ENCODE measurements at places on chromosomes 2 and 18. TPM values are rescaled to one million over a fixed set of nuclear protein-coding genes. Genes with fewer than 3 reads are reported as not detected.

DNA sequence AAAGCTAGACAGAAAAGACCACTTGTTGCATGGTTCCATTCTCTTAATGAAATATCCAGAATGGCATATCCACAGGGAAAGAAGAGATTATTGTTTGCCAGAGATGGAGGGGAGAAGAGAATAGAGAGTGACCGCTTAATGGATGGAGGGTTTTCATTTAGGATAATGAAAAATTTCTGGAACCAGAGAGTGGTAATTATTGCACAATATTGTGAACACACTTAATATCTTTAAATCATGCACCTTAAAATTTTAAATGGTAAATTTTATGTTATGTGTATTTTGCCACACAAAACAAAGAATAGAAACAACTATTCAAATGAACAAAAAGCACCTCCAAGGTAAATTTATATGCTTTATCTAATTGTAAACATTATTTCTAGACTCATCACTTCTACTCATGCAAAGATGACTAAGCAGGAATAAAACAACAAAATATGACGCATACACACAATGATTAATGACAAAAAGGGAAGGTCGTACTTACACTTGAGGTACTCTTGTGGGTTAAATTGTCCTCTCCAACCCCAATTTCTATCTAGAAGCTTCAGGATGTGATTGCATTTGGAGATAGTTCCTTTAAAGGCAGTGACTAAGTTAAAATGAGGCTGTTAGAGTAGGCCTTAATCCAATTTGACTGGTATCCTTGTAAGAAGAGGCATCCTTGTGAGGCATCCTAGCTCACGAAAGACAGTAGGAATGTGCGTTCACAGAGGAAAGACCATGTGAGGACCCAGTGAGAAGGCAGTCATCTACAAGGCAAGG, 18.7 kb upstream of the DHRS9 start:
- DNase-seq = no peak
- H3K4me3 ChIP-seq = no peak overlapping the region
- H3K27me3 ChIP-seq = no peaks in the 10 kb centered on the region
- H3K36me3 ChIP-seq = peaks cover 10% of the 10 kb centered on the region

- no peak overlapping the region for H3K4me3 ChIP-seq
- no peak for DNase-seq
- H3K4me1 ChIP-seq = no peaks in the 10 kb centered on the region
- no peaks in the 10 kb centered on the region for H3K27me3 ChIP-seq
- H3K36me3 ChIP-seq = no peaks in the 10 kb centered on the region
- H3K27ac ChIP-seq = no peak overlapping the region
Measured at GRCh38 chr18:59932401-59932800, 32.6 kb downstream of the PMAIP1 start.

DNA sequence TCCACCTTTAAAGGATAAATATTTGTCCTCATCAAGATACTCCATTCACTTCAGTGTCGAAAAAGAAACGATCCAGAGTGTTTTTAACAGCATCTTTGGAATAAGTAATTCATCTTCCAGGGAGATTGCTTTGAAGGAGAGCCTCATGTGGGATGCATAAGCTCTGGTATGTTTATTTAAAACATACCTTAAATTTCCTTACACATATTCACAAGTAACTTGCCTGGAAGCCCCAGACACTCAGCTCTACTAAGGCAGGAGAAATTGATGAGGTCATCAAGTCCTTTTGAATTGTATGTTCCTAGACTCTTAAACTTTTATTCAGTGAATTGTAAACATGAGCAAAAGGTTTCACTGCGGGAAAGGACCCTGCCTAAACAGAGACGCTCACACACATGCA, 103.0 kb downstream of the CDK15 start:
- no peak overlapping the region for H3K4me3 ChIP-seq
- peaks cover 7% of the 10 kb centered on the region for H3K4me1 ChIP-seq
- DNase-seq = no peak

GRCh38 chr2:8790739-8791162, 46.7 kb downstream of the KIDINS220 start:
- H3K4me3 ChIP-seq = no peak overlapping the region
- H3K36me3 ChIP-seq = peaks cover 17% of the 10 kb centered on the region
- H3K4me1 ChIP-seq = no peaks in the 10 kb centered on the region
- DNase-seq = no peak
- no peak overlapping the region for H3K27ac ChIP-seq
- H3K27me3 ChIP-seq = no peaks in the 10 kb centered on the region

DNA sequence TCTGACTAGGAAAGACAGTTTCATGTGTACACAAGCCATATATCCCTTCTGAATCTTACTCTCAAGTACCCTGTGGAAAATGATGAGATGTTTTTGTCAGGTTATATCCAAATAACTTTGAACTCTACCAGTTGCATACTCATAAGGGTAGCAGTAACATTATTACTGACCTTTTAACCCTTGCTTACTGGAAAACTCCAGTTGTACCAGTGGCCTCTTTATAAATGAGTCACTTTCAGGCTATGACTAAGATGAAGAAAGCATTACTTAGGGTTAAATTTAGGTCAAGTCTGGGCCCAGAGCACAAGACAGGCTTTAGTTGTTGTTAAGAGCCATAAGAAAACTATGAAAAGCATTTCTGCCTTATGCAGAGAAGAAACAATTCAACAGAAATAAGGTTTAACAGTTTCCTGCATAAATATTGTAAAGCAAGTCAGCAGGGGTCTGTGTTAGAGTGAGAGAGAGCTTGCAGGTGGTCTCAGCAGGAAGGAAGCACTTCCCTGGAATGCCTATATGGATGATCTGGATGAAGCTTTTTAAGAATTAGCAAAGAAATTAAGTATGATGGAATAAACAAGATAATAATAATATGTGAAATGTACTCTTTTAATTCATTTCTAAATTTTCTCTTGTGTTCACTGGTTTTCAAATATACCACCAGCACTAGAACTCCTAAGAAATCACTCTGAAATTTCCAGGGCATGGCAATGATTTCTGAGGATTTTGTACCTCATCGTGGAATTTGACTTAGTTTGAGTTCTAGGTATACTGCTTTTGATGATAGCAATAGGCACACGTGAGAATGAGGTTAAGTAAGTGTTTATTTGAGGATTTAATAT, 126.6 kb downstream of the UBE2E3 start:
- peaks cover 5% of the 10 kb centered on the region for H3K4me1 ChIP-seq
- no peaks in the 10 kb centered on the region for H3K27me3 ChIP-seq
- H3K4me3 ChIP-seq = no peak overlapping the region
- H3K27ac ChIP-seq = no peak overlapping the region
- H3K36me3 ChIP-seq = no peaks in the 10 kb centered on the region

- DNase-seq = no peak
- no peaks in the 10 kb centered on the region for H3K4me1 ChIP-seq
- H3K27me3 ChIP-seq = no peaks in the 10 kb centered on the region
- H3K4me3 ChIP-seq = no peak overlapping the region
- H3K27ac ChIP-seq = no peak overlapping the region
- no peaks in the 10 kb centered on the region for H3K36me3 ChIP-seq
Measured at GRCh38 chr2:159086826-159087225, 118.4 kb downstream of the TANC1 start.

GRCh38 chr2:121579309-121579708, 48.6 kb downstream of the RNU4ATAC start:
- H3K27me3 ChIP-seq = no peaks in the 10 kb centered on the region
- no peaks in the 10 kb centered on the region for H3K36me3 ChIP-seq
- no peak overlapping the region for H3K27ac ChIP-seq
- no peak overlapping the region for H3K4me3 ChIP-seq

- H3K4me1 ChIP-seq = no peaks in the 10 kb centered on the region
- DNase-seq = no peak
- H3K27me3 ChIP-seq = no peaks in the 10 kb centered on the region
- no peak overlapping the region for H3K4me3 ChIP-seq
Measured at GRCh38 chr2:54767921-54768320, 44.5 kb downstream of the EML6 start.

- DNase-seq = peak; percentile 83
- no peaks in the 10 kb centered on the region for H3K4me1 ChIP-seq
- H3K4me3 ChIP-seq = no peak overlapping the region
- no peaks in the 10 kb centered on the region for H3K27me3 ChIP-seq
- H3K36me3 ChIP-seq = no peaks in the 10 kb centered on the region
Measured at GRCh38 chr2:239735131-239735828, 289.9 kb downstream of the NDUFA10 start.

Gene BUB1
- total RNA-seq = 144 TPM

Gene MEP1B
- total RNA-seq = not detected

Gene NBEAL1
- 12.6 TPM for total RNA-seq

Gene RAB31
- 20.9 TPM for total RNA-seq

Measured in H9 (cell line).